GM23338 (cell line): ENCODE measurements at places on chromosomes 1 and 21. TPM values are rescaled to one million over a fixed set of nuclear protein-coding genes. Genes with fewer than 3 reads are reported as not detected.

DNA sequence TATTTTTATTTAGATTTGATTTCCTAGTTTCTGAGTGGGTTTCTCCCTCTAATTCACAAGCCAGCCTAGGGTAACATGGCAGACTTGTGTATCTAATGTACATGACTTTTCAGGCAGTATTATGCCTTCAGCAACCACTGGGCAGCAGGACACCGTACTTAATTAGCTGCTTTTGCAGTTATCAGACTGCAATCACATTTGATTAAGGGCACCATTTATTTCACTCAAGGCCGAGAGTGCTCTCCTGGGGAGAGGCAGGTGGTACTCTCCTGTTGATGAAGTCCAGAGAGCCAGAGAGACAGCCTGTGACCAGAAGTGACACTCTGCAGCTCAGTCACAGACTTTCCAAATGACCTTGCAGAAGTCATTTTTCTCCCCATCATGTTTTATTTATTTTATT, 18.7 kb downstream of the CYYR1 start:
- H3K27me3 ChIP-seq = no peaks in the 10 kb centered on the region
- DNase-seq = no peak
- no peaks in the 10 kb centered on the region for H3K4me1 ChIP-seq
- no peak overlapping the region for H3K27ac ChIP-seq
- no peaks in the 10 kb centered on the region for H3K36me3 ChIP-seq

DNA sequence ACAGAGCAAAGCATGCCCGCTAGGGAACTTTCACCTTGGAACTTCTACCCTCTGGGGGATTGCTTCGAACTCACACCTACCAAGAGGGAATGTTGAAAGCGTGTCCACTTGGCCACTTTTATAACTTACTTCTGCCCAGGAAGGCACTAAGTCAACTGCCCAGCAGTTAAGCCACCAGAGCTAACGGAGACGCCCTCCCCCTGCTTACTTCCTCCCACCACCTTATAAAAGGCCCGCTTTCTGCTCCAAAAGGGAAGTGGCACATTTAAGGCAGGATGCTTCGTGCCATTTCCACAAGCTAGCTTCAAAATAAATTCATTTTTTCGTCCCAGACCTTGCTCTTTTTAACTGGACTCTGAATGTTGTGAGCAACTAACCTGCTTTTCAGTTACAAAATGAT, 3.2 kb upstream of the AK2 start:
- no peak overlapping the region for H3K4me3 ChIP-seq
- H3K27ac ChIP-seq = no peak overlapping the region
- H3K4me1 ChIP-seq = peaks cover 11% of the 10 kb centered on the region
- H3K27me3 ChIP-seq = peaks cover 8% of the 10 kb centered on the region
- H3K36me3 ChIP-seq = no peaks in the 10 kb centered on the region

DNA sequence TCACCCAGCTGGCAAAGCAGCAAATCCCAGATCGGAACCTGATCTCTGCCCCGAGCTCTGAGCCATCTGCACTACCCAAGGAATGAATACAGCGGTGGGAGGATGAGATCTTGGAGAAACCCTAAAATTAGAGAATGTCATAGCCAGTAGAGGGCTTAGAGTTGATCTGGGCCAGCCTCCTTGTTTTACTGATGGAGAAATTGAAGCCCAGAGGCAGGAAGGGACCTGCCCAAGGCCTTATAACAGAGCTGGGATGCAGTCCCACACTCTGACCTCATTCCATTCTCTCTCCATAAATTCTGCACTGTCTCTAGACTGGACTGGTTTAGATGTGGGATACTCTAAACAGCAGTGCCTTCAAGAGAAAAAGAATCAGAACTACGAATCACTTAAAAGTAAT, 4.8 kb upstream of the SFN start:
- no peak overlapping the region for H3K27ac ChIP-seq
- H3K4me3 ChIP-seq = no peak overlapping the region
- no peaks in the 10 kb centered on the region for H3K36me3 ChIP-seq
- peaks cover 13% of the 10 kb centered on the region for H3K4me1 ChIP-seq

DNA sequence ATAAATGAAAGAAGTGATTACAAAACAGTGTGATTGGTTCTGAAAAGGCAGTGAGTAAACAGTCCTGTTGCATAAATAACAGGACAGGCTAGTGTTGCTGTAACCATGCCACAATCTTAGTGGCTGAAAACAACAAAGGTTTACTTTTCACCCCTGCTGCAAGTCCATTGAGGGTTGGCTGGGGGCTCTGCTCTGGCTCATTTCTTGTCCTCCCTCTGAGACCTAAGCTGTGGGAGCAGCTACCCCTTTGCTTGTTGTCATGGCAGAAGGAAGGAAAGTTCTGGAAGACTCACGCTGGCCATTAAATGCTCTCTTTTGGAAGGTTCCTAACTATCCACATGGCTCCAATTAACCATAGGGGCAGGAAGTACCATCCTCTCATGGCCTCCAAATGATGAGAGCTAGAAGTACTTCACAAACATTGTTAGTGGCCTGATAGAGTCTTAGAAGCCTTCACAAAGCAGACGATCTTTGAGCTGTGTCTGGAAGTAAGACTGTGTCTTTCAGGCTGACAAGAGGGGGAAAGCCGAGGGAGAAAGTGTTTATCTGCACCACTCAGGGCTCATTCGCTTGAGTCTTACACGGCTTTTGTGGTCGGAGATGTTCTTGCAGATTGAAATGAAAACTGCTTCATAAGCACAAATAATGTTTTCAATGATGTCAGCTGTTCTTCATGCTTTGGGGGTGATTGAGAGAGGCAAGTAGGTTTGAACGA, 11.9 kb downstream of the RCSD1 start:
- DNase-seq = no peak
- H3K4me3 ChIP-seq = no peak overlapping the region
- H3K36me3 ChIP-seq = no peaks in the 10 kb centered on the region
- no peaks in the 10 kb centered on the region for H3K27me3 ChIP-seq

GRCh38 chr21:16841975-16842695, 670.7 kb upstream of the CXADR start:
- H3K36me3 ChIP-seq = no peaks in the 10 kb centered on the region
- no peak for DNase-seq
- peaks cover 7% of the 10 kb centered on the region; the same call in 1 of the 2 replicates for H3K4me1 ChIP-seq
- H3K4me3 ChIP-seq = no peak overlapping the region
- H3K27me3 ChIP-seq = no peaks in the 10 kb centered on the region

DNA sequence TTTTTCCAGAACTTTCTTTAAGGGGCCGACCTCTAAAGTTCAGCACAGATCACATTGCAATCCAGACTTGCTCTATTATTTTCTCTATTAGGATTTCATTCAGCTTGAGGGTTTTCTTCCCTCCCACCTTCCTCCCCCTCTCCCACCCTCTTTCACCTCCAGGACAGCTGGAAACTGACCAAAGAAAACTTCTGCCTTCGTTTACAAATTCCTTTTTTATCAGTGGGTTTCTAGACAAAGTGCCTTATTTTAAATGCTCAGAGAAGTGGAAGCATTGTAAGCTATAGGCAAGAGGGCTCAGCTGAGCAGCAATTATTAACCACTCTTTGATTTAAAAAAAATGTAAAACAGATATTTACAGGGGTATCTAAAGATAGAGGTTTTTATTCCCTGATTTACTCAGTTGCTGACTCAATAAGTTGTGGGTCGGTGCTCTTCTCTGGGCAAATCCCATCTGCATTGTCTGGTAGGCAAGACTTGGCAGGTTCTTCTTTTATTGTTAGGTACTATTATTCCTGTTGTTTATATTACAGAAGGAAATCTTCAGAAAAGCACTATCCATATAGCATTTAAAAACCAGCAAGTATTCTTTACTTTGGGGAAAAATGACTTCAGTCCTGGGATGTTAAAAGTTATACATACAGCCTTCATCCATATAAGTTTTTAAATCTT, 277.0 kb upstream of the C1orf105 start:
- no peak for DNase-seq
- 0 out of 2 replicates have a peak overlapping the region, but pooled peaks have one; percentile 5 for H3K27ac ChIP-seq
- peaks cover 37% of the 10 kb centered on the region for H3K4me1 ChIP-seq
- no peaks in the 10 kb centered on the region for H3K27me3 ChIP-seq

The RBM11 gene
- total RNA-seq = 6.8 and 8.3 TPM in 2 replicates

The CYP4A11 gene
- total RNA-seq = not detected in 2 replicates

The SH2D1B gene
- total RNA-seq = not detected in 2 replicates
